Inflammatory macrophage (primary cell): ENCODE measurements at places on chromosomes 7 and 10.

GRCh38 chr10:102775201-102775934 is 31.6 kb downstream of the WBP1L start:
- DNase-seq, result no peak

GRCh38 chr7:129157651-129158050 is 13.1 kb downstream of the TSPAN33 start:
- DNase-seq, result no peak

DNA sequence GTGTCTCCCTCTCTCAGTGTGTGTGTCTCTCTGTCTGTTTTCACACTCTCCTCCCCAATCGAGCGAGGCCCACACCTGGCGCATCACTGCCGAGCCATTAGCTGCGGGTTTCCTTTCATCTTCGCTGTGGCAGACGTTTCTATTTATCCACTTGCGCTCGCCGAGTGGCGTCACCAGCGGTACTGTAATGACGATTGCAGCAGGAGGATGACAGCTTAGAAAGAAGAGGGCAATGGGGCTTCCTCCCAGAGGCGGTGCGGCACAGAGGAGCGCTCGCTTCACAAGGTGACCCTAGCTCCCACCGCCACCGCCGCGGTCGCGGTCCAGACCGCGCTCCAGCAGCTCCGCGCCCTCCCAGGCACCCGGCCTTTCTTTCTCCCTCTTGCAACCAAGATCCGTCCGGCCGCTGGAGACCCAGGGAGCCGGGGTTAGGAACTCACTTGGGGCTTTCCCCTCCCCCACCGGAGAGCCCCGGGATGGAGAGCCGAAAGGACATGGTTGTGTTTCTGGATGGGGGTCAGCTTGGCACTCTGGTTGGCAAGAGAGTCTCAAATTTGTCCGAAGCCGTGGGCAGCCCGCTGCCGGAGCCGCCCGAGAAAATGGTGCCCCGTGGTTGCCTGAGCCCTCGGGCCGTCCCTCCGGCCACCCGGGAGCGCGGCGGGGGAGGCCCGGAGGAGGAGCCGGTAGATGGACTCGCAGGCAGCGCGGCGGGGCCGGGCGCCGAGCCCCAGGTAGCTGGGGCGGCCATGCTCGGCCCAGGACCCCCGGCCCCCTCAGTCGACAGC is at the start of gene EVX1:
EVX1 (plus strand) TSS at position 248 of the 785 bp plus-strand sequence; CDS start at position 477, 229 bp downstream.
- DNase-seq, result no peak

- no peak for DNase-seq
These were observed 9.9 kb downstream of the ZNF365 start for GRCh38 chr10:62384057-62384446.

- no peak for DNase-seq
These were observed 844.9 kb upstream of the PHF14 start for GRCh38 chr7:10128748-10129147.
